ENCODE measurements at places on chromosomes 12 and 14.

GRCh38 chr14:63164108-63164683 is 40.0 kb upstream of the RHOJ start:
- no peak for DNase-seq

- no peak for DNase-seq
Measured at GRCh38 chr14:98185036-98185435, 1087.0 kb downstream of the BCL11B start.

DNA sequence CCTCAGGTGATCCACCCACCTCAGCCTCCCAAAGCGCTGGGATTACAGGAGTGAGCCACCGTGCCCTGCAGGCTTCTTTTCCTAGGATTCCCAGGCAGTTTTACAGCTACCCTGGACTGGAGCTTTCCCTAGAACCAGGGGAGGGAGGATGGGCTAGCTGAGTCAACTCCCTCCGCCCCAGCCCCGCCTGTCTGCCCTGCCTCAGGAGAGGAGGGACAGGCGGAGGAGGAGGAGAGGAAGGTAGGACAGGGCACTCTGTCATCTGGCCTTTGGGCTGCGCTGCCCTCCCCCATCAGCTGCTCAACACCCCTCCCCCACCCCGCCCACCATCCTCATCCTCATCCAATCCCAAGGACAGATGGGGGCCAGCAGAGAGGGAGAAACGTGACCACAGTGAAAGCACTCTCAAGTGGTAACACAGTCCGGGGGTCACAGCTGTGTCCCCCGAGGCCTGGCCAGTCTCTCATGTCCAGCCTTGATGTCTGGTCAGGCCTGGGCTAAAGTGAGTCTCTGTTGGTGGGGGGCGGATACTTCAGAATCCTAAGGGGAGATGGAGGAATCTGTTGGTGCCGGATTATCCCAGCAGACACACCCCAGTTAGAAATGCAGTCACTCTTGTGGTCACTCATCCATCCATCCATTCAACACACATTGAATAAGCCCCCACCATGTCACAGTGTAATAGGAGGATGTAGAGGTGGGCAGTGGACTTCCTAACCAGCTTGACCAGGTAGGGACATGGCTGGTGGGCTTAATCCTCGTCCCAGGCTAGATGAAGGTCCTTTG is 12.3 kb downstream of the FIGNL2 start:
- peak; percentile 46 for DNase-seq

- no peak for DNase-seq
Measured at GRCh38 chr14:30994681-30995620, 30.5 kb upstream of the AP4S1 start.

DNA sequence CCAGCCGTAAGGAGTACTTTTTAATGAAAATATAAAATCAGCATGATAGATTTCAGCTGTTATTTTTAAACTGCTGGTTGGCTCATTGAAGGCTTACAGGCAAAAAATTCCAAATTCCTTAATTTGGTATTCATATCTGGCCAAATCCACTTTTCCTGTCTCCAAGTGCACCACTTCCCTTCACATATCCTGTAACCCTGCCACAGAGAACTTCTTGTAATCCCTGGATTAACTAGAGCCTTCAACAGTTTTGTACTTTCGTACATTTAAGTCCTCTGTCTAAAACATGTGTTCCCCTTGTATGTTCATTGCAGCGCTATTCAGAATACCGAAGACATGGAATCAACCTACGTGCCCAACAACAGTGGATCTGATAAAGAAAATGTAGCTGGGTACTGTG is 9.6 kb downstream of the PUS7L start:
- DNase-seq: no peak

DNA sequence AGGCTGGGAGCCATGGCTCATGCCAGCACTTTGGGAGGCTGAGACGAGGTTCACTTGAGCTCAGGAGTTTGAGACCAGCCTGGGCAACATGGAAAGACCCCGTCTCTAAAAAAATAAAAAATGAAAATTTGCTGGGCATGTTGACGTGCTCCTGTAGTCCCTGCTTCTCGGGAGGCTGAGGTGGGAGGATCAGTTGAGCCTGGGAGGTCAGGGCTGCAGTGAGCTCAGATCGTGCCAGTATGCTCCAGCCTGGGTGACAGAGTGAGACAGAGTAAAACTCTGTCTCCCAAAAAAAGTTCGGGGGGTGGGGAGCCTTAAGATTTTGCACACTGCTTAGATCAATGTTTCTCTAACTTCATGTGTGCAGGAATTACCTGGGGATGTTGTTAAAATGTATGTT is 30.9 kb downstream of the ATP2A2 start:
- DNase-seq: no peak

GRCh38 chr12:120037851-120038250 is 48.8 kb downstream of the BICDL1 start:
- DNase-seq: no peak

- no peak for DNase-seq
Measured at GRCh38 chr14:50920482-50921230, 23.6 kb downstream of the PYGL start.

- DNase-seq: no peak
Measured at GRCh38 chr12:111434049-111434448, 28.3 kb downstream of the SH2B3 start.

GRCh38 chr14:54766276-54767138 is 136.1 kb downstream of the GCH1 start:
- no peak for DNase-seq

GRCh38 chr14:100741966-100742365 is 15.3 kb downstream of the DLK1 start:
- no peak for DNase-seq

- DNase-seq: no peak
Measured at GRCh38 chr14:102392506-102392905, 29.8 kb downstream of the TECPR2 start.

DNA sequence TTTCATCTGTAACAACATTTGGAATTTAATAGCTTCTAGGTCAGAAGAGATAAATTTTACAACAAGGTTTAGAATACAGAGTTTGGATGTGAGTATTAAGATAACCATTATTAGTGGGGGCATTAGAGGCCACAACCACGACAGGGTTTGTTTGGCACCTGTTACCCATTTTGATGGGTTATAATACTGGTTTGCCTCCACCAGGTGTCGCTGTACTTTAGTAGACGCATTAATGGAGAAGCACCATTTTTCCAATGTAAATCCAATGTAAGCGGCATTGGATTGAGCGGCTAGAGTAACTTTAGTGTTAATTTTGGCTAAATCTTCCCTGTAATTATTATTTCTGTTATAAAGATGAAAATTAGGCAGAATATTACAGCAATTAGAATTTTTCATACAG is 136.2 kb downstream of the SLCO1B3 start:
- DNase-seq: no peak

DNA sequence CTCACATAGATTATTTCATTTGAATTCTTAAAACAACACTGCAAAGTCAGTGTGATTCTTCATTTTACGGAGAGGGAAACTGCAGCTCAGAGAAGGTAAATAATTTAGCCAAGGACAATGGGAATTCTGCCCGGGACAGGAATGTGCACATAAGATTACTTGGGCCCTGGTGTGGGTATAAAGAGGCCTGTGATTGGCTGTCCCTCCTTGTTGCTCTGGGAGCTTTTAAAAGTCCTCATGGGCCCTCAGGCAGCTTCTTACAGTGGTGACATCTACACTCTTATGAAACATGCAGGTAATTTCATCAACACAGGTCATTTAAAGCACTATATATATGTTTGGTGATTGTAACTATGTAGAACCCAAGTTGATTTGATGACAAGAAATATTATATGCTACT is 100.3 kb downstream of the ESR2 start:
- DNase-seq: no peak

- peak; percentile 87 for DNase-seq
Measured at GRCh38 chr12:121812320-121812871, 8.6 kb downstream of the SETD1B start.

- no peak for DNase-seq
Measured at GRCh38 chr12:7748852-7749251, 1.7 kb upstream of the CLEC4C start.

- DNase-seq: no peak
Measured at GRCh38 chr12:21933656-21934055, 7.6 kb downstream of the ABCC9 start.

All from RWPE1 (cell line).